Stimulated activated CD8-positive, alpha-beta memory T cell treated with anti-CD3 and anti-CD28 coated beads, Interleukin-2, amount 100 ng/mL, for 1 hour (primary cell): ENCODE measurements at places on chromosomes 13 and 19.

GRCh38 chr13:111120913-111121312 lies 5.8 kb downstream of the ARHGEF7 start:
- DNase-seq: no peak

- DNase-seq: no peak
Measured at GRCh38 chr13:30908416-30908980, 2.4 kb downstream of the MEDAG start.

DNA sequence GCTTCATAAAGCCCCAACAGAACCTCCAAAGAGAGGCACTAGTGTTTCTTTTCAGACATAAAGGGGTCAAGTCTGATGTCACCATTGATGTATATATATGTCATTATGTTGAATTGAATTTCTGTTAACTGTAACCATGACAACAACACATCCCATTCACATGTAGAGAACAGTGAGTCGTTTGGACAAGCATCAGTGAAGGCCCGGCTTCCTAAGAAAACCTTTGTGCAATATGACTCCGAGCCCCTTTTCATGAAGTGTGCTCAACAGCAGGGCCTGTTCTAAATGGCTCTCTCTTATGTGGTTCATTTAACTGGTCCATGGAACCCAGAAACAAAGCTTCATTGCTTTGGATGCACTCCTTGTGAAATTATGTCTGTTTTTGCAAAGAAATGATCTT lies 67.2 kb upstream of the UBL3 start:
- DNase-seq: no peak

DNA sequence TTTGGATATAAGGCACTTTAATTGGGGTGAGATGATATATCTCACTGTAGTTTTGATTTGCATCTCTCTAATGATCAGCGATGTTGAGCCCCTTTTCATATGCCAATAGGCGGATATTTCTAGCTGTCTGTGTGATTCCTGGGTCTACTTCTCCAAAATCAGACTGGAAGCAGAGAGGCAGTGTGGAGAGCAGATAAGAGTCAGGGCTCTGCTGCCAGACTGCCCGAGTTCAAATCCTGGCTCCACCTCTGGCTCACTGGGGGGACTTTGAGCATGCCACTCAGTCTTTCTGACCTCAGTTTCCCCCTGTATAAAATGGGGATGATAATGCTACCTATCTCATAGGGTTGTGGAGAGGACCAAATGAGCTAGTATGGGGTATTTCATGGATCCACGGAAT lies 24.0 kb upstream of the ACP7 start:
- DNase-seq: no peak

DNA sequence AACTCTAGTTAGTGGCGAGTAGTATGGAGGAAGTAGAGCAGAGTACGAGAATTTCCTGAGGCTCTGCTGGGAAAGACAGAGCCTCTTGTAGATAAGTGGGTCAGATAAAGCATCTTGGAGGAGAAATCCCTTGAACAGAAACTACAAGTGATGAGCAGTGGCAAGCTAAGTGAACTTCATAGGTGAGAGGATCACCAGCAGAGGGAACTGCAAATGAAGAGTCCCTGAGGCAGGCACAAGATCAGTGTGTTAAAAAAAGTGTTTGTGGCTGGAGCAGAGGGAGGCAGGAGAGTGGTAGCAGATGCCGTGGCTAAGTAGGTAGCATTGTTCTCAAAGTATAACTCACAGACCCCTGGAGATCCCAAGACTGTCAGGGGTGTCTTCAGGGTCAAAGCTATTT lies 437.6 kb downstream of the HS6ST3 start:
- no peak for DNase-seq

DNA sequence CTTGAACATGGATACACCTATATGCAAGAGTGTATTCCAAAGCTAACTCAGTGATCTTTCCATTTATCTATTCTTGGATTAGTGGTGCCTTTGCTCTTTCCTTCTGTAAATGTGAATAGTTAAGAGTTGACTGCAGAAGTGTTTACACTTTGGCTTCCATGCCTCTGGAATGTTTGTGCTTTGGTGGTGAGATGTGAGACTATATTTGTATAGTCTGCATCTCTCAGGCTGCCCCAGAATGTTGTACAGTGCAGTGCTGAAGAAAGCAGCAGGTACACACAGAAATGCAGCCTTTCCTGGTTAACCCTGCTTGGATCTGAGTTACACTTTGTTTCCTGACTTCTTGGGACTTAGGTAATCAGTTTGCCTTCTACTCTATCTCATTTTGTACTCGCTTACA lies 90.2 kb downstream of the DNAJC15 start:
- no peak for DNase-seq

DNA sequence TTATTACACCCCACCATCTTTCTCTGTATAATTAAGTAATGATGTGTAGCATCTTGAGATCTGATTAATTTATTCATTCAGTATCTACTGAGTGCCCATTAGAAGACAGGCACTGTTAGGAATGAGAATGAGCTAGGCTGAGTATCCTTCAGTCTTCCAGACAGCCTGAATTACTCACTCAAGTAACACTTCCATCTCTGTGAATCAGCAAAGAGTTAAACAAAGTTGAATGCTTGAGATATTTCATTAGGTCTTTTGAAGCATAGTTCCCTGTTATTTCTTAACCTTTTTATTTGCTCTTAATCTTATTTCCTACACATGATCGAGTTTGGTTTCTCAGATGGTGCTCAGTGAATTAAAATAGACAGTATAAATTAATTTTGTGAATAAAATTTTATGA lies 413.7 kb downstream of the DCT start:
- no peak for DNase-seq

- DNase-seq: no peak
Measured at GRCh38 chr13:109671919-109672318, 114.5 kb downstream of the IRS2 start.

- no peak for DNase-seq
Measured at GRCh38 chr13:75704194-75704926, 68.2 kb downstream of the LMO7 start.

DNA sequence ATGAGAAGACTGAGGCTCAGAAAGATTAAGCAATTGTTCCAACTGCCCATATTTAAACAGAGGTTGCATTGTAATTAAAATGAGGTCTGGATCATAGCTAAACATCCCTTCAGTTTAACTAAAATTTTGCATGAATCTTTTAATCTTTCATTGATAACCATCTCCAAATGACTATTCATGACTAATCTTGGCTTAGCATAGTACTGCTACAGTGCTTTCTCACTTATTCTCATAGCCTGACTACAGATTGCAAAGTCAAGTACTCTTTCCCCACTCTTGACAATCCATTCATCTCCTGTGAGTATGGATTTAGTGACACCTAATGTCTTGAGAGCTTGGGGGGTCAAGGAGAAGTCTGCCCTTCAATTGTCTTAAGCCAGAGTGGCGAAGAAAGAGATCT lies 258.4 kb downstream of the RFC3 start:
- no peak for DNase-seq

GRCh38 chr19:47781590-47782262 lies 3.2 kb downstream of the SELENOW start:
- no peak for DNase-seq

- no peak for DNase-seq
Measured at GRCh38 chr13:80604098-80604497, 263.2 kb upstream of the SPRY2 start.

DNA sequence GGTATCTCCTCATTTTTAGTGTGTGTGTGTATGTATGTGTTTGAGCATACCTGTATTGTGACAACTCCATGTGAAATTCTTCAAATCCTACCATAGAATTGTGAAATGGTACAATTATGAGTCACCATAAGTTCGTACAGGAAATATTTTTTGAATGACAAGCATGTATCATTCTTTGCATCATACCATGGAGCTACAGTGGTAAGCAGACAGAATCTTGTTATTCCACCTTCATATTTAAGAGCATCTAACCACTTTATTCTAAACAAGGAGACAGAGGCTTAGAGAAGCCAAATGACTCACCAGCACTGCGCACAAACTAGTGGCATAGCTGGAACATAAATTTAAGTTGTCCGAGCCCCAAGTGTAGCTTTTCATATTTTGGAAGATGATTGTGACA lies 4.5 kb upstream of the EPSTI1 start:
- DNase-seq: no peak

- no peak for DNase-seq
Measured at GRCh38 chr19:24078680-24079079, 8.3 kb upstream of the ZNF254 start.

DNA sequence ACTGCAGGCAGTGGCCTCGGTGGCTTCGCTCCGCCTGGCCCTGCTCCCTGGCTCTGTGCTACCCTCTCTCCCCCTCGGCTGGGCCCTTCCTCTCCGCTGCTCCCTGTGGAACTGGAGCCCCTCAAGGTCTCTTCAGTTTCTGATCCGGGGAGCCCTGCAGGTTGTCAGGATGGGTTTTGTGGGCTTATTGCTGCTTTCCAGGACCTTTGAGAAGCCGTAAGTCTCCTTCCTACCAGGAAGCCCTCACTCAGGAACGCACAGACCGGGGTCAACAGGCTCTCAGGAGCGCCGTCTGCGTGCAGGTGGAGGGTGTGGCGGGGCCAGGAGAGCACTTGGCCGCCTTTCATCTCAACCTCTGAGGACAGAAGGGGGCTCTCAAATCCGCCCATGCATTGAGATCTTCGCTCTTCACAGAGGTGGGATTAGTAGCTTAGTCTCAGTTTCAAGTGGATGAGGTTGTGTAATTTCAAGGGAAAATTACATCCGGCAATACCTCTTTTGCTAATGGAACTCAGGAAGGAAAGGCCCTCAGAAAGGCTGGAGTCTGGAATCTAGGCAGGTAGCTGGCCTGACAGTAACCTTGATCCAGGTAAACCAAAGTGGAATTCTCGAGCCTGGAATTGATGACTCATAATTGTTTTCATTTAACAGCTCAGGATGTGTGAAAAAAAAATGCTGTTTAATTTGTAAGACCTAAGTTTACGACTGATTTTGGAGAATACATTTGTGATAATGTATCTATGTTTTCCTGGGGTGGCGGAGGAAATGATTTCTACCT lies 102.0 kb downstream of the ATP11A start:
- no peak for DNase-seq

- no peak for DNase-seq
Measured at GRCh38 chr13:32036126-32036695, 4.6 kb downstream of the FRY start.

DNA sequence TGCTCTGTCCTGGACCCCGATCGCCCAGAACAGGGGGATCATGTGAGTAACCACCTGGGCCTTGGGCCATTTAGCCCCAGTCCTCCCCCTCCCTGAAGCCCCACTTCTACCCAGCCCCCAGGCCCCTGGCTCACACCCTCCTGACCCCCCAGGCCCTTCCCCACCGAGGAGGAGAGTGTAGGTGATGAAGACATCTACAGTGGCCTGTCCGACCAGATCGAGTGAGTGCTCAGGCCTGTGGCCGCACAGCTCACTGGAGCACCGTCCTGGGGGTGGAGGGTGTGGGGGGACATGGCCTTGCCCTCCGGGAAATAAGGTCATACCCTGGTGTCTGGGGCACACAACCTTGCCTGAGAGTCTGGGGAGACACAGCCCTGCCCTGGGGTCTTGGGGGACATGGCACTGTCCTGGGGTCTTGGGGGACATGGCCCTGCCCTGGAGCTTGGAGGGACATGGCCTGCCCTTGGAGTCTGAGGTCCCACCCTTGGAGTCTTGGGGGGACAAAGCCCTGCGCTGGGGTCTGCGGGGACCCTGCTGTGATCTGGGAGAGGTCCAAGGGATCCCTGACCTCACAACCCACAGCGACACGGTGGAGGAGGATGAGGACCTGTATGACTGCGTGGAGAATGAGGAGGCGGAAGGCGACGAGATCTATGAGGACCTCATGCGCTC lies 49.3 kb downstream of the VAV1 start:
- DNase-seq: no peak

GRCh38 chr19:14915116-14915515 lies 26.2 kb upstream of the OR7C2 start:
- no peak for DNase-seq

GRCh38 chr19:11418094-11418548 lies 993 bp downstream of the RGL3 start:
- no peak for DNase-seq

- no peak for DNase-seq
Measured at GRCh38 chr13:40172149-40172591, 494.3 kb downstream of the FOXO1 start.

DNA sequence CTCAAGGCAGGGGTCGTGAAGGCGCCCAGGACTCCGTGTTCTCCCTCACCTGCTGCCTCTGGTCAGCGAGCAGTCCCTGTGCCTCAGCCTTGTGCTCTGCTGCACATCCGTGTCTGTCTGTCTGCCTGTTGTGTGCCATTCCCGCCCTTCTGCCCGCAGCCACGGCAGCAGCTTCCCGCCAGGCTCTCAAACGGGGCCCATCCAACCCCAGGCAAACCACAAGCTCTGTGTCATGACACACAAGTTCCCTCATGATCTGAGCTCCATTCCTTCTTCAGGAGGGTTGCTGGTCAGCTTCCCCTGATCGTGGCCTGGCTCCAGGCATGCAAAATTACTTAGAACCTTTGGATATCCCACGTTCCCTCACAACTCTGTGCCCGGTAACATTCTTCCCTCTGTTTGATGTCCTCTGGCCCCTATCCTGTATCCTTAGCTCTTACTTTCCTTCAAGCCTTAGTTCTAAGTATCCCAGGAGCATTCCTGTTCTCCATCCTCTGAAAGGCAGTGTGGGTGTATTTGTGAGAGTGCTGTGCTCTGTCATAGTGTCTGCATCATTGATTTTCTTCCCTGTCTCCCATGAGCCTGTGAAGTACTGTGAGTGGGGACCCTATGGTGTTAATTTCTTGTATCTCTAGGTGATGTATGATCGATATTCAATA lies 3.2 kb downstream of the GPR183 start:
- no peak for DNase-seq
